ENCODE measurements at places on chromosomes 16 and 17.

- DNase-seq = no peak
Observed at GRCh38 chr17:9854255-9854654, 28.5 kb downstream of the GLP2R start.

- no peak for DNase-seq
Observed at GRCh38 chr17:48718761-48719641, 3.3 kb downstream of the PRAC1 start.

DNA sequence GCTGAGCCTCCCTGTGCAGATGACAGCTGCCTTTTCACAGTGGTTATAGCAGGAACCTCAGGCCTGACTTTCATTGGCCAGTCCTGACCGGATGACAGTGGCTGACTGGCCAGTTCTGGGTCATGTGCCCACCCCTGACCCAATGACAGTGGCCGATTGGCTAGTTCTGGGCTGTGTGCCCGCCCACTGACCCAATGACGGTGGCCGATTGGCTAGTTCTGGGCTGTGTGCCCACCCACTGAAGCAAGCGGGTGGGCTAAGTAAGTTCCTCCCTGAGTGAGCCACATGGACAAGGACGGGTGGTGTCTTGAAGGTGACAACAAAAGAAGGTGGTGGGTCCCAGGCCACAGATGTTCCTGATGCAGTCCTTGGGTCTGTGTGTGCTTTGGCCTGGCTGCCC, 9.5 kb downstream of the DEF8 start:
- no peak for DNase-seq

GRCh38 chr17:20262226-20263114, 204.9 kb downstream of the LGALS9B start:
- DNase-seq = no peak

DNA sequence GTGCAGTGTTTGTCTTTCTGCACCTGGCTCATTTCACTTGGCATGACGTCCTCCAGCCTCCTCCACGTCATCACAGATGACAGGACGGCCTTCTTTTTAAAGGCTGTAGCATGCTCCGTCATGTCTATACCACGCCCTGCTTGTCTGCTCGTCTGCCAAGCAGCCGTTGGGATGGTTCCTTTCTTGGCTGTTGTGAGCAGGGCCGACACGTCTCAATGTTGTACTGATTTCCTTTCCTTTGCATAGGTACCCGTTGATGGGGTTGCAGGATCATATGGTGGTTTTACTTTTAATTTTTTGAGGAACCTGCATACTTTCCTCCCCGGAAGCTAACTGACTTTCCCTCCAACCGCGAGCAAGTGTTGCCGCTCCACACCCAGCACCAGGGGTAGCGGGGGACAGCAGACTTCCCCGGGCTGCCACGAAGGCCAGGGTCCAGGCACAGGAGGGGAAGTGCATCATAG, 212.2 kb upstream of the ZNF469 start:
- no peak for DNase-seq

GRCh38 chr17:45995627-45996270, 3.3 kb upstream of the STH start:
- no peak for DNase-seq

DNA sequence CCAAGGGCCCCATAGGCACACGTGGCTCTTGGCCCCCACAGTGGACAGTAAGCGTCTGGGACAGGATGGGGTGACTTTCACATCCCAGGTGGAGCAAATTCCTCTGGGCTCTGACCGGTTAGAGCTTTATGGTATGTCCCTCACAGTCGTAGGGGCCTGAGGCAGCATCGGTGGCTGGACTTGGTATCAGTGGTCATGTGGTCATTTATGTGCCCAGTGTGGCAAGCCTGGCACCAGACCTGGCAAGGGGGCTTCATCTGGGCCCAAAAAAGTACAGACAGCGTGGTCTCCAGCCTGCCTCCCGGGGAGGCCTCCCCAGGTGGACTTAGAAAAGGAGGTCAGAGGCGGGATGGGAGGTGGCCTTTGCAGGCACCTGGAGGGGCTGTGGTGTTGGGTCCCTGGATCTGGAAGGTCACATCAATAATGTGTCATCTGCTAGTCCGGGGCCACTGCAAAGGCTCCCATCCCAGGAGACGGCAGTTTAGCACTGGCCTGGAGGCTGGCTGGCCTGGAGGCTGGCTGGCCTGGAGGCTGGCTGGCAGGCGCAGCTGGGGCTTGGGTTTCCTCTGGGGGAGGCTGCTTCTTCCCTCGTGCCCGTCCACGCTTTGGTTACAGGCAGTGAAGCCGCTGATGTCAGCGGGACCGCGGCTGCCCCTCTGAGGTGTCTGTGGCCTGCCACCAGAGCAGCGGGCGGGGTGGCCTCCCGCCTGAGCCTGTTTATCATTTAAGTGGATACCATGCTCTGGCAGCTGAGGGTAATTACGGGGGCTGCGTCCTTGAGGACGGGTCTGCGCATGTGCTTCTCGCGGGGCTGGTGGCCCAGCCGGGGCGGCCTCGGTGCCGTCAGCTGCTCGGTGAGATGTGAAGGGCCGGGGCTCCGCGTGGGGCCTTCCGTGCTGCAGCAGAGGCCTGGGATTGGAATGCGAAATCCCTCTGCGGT, 20.7 kb upstream of the CBX4 start:
- DNase-seq = no peak

DNA sequence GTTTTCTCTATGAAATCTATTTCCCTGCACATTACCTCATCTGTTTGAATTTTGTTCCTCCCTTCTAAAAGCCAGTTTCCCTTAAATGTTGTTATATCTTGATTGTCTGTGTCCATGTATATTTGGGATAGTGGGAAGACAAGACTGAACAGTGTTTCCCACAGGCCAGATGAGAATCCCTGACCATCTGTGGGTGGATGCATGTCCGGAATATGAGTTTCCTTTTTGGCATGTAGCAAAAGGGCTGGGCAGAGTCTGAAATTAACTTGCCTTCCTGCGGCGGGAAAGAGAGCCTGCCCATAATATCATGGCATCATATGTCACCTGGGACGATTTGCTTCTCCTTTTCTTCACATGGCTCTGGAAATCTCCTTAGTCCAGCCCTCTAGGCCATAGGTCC, 385.8 kb upstream of the MAF start:
- DNase-seq = no peak

GRCh38 chr17:47712330-47713023, 18.5 kb downstream of the TBKBP1 start:
- DNase-seq = no peak

- DNase-seq = no peak
Observed at GRCh38 chr17:852349-852748, 70.2 kb downstream of the MRM3 start.

- DNase-seq = no peak
Observed at GRCh38 chr17:79027925-79028491, 4.0 kb downstream of the C1QTNF1 start.

- no peak for DNase-seq
Observed at GRCh38 chr16:11686713-11687380, 18.6 kb downstream of the SNN start.

GRCh38 chr17:71068408-71068750, 899.0 kb downstream of the KCNJ2 start:
- DNase-seq = no peak

All from activated CD4-positive, alpha-beta T cell treated with anti-CD3 and anti-CD28 coated beads for 4 hours (primary cell).